ENCODE measurements at places on chromosomes 3 and 15.

DNA sequence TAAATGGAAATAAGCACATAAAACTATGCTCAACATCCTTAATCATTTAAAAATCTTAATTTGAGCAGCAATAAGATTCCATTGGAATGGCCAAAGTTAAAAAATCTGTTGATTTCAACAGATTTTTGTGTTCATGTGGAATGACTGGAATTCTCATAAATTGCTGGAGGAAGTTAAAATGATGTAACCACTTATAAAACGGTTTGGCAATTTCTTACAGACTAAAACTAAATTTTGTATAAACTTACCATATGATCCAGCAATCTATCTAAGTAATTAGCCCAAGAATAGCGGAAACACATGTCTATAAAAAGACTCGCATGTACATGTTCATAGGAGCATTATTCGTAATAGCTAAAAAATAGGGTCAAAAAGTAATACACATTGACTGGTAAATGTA lies 1713.6 kb downstream of the SI start:
- DNase-seq: no peak

- DNase-seq: no peak
Measured at GRCh38 chr3:147408188-147409100, 721 bp upstream of the ZIC1 start.

GRCh38 chr3:165210132-165210531 lies 13.9 kb upstream of the SLITRK3 start:
- DNase-seq: no peak

- no peak for DNase-seq
Measured at GRCh38 chr15:94125698-94126097, 105.7 kb upstream of the MCTP2 start.

GRCh38 chr3:185950728-185951127 lies 12.9 kb upstream of the TRA2B start:
- no peak for DNase-seq

GRCh38 chr15:34018021-34018645 lies 20.9 kb downstream of the AVEN start:
- DNase-seq: peak; percentile 43

GRCh38 chr15:38176155-38176554 lies 76.5 kb upstream of the SPRED1 start:
- DNase-seq: no peak

DNA sequence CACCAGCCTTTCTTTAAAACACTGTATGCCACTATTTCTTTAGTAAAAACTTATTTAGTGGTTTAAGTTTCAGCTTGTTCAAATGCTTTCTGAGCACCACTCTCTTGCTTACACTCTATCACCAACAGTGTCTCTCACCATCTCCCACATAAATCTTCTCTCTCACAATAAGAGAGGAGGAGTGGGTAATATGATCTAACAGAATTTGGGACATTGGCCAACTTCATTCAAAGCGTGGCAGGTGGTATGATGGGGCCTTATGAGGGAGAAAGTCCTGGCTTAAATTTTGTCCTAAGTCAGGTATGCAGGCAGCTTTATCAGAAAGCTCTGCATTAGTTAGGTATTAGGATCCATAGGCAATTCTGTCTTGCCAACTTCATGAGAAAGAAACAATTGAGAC lies 1132.5 kb downstream of the TUSC7 start:
- no peak for DNase-seq

DNA sequence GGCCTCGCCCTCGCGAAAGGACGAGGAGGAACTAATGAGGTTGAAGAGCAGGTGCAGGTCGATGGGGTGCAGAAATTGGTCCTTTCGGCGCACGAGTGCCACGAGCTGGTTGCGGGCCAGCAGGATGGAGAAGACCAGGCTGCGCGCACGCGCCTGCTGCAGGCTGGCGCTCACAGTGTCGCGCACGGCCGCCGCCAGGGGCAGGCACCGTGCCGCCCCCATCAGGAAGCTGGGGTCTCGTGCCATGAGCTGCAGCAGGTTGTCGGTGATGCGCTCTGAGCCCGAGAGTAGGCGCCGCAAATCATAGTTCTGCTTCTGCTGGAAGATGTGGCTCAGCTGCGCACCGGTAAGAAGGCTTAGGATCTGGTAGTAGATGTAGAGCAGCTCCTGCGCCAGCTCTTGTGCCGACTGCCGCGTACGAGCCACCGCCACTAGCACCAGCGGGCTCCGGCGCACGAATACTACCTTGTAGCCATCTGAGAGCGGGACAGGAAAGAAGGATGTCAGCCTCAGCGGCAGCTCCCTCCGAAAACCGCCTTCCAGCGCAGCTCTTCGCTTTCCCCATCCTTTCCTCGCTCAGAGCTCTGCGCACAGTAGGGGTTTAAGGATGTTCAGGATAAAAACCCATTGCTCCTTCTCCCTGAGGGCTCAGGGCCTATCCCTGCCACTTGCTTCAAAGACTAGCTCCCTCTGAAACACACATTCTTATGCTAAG lies 6.9 kb upstream of the MST1R start:
- DNase-seq: no peak

DNA sequence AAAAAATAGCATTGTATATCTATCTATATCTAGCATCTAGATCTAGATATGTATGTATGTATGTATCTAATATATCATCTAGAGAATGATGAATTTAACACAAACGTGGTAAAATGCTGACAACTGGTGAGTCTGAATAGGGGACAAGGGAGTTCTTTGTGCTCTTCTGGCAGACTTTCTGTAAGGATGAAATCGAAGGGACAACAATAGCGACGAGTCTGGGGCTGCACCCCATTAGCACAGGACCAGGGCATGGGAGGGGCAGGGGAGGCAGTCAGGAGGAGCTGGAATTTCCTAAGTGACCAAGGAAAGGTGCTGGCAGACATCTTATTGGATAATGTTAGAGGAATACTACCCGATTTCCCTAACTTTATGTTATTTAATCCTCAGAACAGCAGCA lies 7.9 kb downstream of the CCR1 start:
- DNase-seq: no peak

DNA sequence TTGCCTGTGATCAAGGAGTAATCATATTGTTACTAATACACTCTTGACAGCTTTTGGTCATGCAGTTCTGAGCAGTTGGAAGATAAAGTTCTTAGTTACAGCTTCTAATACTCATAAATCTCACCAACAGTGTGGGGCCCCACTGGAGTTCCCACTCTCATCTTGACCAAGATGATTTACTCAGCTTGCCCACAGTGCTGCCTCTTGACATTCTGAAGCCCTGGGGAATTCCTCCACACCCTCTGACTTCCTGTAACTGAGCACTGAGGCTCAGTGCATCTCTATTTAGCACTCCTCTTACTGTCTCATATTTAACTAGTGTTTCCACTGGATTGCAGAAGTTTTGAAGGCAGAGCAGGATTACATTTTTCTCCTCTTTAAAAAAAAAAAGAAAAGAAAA lies 1.9 kb upstream of the ARL6IP5 start:
- DNase-seq: peak; percentile 85

GRCh38 chr15:101107101-101107500 lies 144.7 kb downstream of the CHSY1 start:
- DNase-seq: no peak

DNA sequence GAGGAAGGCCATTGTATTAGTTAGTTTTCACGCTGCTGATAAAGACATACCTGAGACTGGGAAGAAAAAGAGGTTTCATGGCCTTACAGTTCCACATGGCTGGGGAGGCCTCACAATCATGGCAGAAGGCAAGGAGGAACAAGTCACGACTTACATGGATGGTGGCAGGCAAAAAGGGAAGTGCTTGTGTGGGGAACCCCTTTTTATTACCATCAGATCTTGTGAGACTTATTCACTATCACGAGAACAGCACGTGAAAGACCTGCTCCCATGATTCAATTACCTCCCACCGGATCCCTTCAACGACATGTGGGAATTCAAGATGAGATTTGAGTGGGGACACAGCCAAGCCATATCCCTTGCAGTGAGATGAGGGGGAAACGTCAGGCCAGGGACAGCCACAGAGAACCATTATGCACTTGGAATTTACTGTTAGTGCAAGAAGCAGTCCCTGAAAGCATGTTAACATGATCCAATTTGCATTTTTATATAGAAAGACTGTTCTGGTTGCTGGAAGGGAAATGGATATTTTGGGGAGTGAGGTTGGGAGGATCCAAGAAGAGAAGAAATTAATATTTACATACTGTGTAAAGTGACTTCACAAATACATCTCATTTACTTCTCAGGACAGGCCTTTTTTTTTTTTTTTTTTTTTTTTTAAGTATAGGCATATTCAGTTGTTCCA lies 87.1 kb downstream of the ARNT2 start:
- DNase-seq: no peak

GRCh38 chr3:30475038-30475808 lies 131.2 kb upstream of the TGFBR2 start:
- no peak for DNase-seq

DNA sequence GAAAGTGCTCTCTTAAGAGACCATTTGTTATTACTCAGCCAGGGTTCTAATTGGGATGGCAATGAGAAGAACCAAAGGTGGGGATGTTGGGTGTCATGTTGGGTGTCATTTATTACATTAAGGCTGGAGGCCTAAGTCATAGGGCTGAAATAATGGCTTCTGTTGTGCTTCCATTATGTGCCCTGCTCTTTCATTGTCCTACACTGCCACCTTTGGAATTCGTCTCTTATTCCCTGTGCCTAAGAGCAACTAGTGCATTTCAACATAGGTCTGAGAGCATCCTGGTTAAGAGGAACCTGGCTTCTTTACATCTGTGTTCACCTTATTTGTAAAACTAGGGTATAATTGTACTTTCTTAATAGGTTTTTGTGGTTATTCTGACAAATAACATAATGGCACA lies 32.2 kb downstream of the RIOX2 start:
- DNase-seq: no peak

DNA sequence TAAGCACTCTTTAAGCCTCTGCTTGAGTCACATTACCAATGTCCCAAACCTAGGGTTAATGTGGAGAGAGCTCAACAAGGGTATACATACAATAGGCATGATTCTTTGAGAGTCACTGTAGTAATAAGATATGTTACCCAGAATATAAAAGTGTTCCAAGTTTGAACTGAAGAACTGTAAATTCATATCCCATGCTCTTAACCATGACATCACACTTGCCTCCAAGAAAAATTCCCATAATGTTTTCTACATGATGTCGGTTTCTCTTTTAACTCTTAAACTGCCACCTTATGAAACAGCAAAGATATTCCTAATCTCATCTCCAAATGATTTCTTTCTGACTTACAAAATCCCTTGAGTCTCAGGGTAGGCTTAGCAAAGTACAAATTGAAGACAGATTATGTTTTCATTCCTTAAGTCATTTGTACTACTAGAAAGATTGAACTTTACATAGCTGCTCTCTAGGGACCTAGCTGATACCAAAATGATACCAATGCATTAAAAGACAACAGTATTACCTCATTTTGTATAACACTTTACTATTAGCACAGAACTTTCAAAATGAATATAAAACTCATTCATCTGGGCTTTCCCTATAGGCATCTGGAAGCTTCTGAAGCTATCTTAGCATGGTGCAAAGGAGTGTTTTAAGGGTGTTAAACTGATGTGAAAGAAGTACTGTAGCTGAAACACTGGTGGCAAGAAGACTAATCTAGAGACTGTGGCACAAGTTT lies 127.1 kb downstream of the KCNMB2 start:
- no peak for DNase-seq

DNA sequence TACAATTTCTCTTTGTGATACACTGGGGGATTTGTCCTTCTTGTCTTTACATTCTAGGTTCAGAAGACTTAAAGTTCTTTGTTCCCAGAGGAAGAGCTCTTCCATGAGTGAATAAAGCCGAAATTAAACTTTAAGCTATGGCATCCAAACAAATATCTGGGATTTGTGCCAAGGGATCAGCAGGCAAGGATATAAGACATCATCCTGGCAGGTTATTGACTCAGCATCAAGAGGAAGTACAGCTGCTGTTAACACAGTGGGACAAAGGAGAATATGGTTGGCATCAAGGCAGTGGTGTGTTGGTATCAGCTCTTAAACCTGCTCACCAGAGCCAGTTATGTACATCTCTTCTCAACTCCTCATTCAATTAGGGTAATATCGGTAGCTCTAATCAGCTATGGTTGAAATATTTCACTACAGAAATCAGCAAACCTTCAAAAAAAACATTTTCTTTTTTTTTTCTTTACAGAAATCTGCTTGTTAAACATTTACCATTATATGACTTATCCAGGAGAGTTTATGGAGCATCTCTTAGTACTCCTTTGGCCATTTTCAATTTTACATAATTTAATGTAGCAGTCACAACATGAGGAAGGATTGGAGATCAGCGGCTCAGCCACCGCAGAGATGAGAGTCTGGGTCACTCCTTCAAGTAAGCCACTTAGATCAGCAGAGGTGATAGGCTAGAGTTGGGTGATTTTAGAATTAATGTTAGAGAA lies 1198.6 kb upstream of the EPHA6 start:
- no peak for DNase-seq

All from stimulated activated CD8-positive, alpha-beta memory T cell treated with anti-CD3 and anti-CD28 coated beads, Interleukin-7, amount 100 ng/mL, for 48 hours (primary cell).